Large intestine (tissue), 12 donors: ENCODE measurements at places on chromosomes 5 and 9. TPM values are rescaled to one million over a fixed set of nuclear protein-coding genes. Genes with fewer than 3 reads are reported as not detected.

DNA sequence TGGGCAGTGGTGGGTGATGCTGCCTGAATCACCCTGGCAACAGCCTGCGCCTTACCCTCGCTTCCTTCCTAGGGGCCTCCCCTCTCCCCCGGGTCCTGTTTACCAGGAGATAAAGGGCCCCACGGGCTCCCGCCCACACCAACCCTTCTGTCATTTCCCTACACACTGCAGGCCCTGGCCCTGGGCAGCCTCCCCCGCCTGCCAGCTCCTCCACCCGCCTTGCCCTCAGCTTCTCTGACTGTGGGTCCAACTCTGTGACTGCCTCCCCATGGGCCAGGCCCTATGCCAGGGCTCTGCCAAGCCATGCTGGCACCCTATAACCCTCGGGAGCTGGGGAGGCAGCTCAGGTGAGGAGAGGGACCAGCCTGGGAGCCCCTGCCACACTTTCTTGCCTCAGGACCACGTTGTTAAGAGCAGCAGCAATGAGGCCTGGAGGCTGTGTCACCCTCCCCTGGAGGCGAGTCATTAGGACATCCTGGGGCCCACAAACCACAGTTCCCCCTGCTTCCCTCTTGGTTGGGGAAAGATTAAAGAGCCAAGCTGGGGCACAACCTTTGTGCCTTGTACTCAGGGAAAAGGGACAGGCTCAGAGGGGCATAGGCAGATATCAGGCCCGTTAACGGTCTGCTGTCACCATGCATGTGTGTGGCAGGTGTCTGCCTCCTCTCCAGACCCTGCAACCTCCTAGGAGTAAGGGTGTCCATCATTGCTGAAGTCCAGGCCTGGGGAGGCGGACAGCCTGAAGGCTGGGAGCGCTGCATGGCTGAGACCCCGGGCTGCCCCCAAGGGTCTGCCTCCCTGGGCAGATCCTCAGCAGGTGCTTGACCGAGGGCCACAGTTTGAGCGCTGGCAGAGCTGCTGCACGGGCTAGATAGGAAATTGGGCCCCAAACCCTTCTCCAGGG is 2.8 kb downstream of the MGAT4B start:
- peaks cover 35% of the 10 kb centered on the region for H3K4me1 ChIP-seq
- H3K27me3 ChIP-seq: no peaks in the 10 kb centered on the region
- no peak for DNase-seq
- peaks cover 32% of the 10 kb centered on the region for H3K36me3 ChIP-seq

- DNase-seq: no peak
- no peaks in the 10 kb centered on the region for H3K4me1 ChIP-seq
- no peaks in the 10 kb centered on the region for H3K27me3 ChIP-seq
- no peaks in the 10 kb centered on the region for H3K36me3 ChIP-seq
These were observed 64.5 kb downstream of the NSUN2 start for GRCh38 chr5:6568383-6568782.

GRCh38 chr9:17757816-17758215 is 178.9 kb downstream of the SH3GL2 start:
- H3K36me3 ChIP-seq: no peaks in the 10 kb centered on the region
- H3K27me3 ChIP-seq: no peaks in the 10 kb centered on the region
- no peak overlapping the region for H3K27ac ChIP-seq
- no peak for DNase-seq
- H3K4me1 ChIP-seq: no peaks in the 10 kb centered on the region

DNA sequence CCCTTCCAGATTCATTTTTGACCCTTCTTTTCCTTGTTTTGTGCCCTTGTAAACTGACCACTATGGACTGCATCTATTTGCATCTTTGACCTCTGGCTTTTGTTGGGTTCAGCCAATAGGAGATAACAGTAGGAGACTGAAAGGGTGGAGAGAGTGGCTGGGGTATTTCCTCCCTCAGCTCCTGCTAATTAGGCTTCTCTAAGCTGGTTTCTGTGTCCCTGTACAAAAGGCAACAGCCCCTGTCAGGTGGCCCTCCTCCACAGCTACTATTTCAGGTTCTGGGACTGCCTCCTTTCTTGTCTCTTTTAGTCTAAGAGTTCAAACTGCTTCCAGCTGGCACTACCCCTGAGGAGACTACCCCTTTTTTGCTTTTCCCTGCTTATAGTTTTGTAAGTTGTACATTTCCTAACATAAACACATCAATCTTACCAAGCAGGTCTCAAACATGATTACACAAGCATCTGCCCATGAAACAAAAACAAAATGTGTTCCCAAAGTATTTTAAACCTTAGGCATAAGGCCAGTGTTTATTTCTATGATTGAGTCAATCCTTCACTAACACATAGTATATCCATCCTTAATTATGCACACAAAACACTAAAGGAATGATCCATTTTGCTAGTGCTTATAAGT is 262.0 kb upstream of the TRPM3 start:
- no peaks in the 10 kb centered on the region for H3K4me1 ChIP-seq
- no peaks in the 10 kb centered on the region for H3K36me3 ChIP-seq
- no peak overlapping the region for H3K27ac ChIP-seq
- no peaks in the 10 kb centered on the region for H3K27me3 ChIP-seq
- no peak for DNase-seq

DNA sequence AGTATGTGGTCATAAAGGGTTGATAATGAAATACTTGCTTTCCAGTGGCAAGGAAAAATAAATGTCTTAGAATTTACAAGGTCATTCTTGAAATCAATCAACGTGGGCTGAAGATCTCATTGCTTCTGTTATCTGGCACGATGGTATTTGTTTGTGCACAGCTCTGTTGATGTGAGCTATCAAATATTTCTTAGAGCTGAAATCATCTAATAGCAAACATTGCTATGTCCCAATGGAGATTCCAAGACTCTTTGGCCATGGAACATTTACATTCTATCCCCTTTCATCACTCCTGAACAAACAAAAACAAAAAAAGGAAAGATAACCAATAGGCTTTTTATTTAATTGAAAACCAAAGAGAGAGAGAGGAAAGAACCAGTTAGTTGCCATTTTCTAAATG is 111.5 kb upstream of the CCDC152 start:
- H3K27me3 ChIP-seq: no peaks in the 10 kb centered on the region
- DNase-seq: no peak
- H3K4me3 ChIP-seq: no peak overlapping the region
- H3K4me1 ChIP-seq: no peaks in the 10 kb centered on the region
- no peaks in the 10 kb centered on the region for H3K36me3 ChIP-seq

DNA sequence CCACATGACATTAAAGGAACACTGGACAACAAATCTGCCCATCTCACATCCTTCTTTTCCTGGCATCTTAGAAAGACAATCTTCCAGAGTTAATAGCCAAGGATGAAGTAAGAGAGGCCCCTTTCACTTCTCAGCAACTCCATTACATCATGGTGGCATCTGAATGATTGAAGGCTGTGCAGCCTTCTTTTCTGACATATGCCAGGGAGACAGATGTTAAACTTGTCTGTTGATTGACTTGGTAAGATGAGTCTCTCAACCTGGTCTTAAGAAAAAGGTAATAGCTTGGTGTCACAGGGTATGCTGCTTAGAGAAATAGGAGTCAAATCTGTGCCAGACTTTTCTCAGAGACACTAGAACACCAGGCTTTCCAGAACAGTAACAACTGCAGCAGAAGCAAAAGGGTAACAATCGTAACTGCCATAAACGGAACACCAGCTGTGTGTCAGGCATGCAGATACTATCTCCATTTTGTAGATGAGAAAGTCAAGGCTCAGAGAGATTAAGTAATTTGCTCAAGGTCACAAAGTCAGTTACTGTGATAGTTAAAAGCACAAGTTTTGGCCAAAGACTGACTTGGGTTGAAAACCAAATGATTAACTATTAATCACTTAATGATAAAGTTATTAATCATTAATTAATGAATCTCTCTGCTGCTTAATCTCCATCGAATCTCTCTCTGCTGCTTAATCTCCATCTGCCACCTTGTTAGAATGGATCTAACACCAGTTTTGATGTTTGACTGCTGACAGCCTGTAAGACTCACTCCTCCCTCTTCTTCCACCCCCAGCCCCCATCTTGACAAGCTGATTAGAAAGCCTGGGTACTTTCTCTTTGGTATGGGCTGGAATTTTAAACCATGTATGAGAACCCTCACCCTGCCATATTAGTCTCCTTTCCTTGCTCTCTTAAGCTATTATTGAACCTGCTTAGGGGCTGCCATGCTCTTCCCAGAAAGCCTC is 353.5 kb downstream of the ENC1 start:
- H3K4me3 ChIP-seq: no peak overlapping the region
- H3K27me3 ChIP-seq: no peaks in the 10 kb centered on the region
- H3K27ac ChIP-seq: no peak overlapping the region
- no peak for DNase-seq
- H3K4me1 ChIP-seq: no peaks in the 10 kb centered on the region

GRCh38 chr5:83472508-83473345 is 1.2 kb downstream of the VCAN start:
- peaks cover 34% of the 10 kb centered on the region for H3K4me1 ChIP-seq
- no peak for DNase-seq
- peaks cover 27% of the 10 kb centered on the region for H3K27me3 ChIP-seq
- peak overlapping the region; percentile 48 for H3K4me3 ChIP-seq
- H3K27ac ChIP-seq: peak overlapping the region; percentile 50

GRCh38 chr9:132627106-132627505 is 42.7 kb downstream of the DDX31 start:
- no peaks in the 10 kb centered on the region for H3K4me1 ChIP-seq
- H3K36me3 ChIP-seq: peaks cover 57% of the 10 kb centered on the region
- H3K27ac ChIP-seq: no peak overlapping the region
- no peak overlapping the region for H3K4me3 ChIP-seq
- no peaks in the 10 kb centered on the region for H3K27me3 ChIP-seq
- no peak for DNase-seq

DNA sequence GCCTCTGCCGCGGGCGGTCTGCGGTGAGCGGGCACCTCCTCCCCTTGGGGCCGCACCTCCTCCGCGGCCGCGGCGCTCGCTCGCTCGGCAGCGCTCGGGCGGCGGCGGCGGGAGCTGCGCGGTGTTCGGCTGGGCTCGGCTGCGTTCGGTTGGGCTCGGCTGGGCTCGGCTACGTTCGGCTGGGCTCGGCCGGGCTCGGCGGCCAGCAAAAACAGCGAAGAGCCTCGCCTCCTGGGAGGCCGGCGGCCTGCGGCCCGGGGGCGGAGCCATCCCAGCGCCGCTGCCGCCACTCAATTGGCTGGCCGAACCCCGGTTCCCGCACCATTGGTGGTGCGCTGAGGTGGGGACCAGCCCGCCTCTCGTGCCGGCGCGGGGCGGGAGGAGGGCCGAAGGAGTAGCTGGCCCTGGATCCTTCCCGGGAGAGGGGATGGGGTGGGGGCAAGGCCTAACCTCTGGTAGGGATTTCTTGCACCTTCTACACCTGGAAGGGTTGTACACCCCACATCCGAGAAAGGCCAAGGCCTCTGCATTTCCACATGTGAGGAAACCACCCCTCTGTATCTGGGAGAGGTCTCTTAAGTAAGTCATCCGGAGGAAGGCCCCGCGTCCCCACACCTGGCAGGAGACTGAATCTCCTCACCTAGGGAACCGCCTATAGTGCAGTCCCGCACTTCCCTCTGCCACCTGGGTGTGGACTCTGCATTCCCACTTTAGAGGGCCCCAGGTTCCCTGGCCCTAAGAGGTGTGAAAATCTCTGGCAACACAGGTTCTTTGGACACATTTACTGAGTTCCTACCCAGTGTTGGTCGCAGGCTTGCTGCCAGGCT is at the start of gene ENHO:
Gene ENHO, minus strand, starts transcription at position 20 of the 827 bp plus-strand sequence. CDS start 1,295 bp downstream, outside the sequence.
- H3K27ac ChIP-seq: no peak within 1 kb of the TSS
- no peaks in the 10 kb centered on the region for H3K36me3 ChIP-seq
- peak; percentile 95 for DNase-seq

DNA sequence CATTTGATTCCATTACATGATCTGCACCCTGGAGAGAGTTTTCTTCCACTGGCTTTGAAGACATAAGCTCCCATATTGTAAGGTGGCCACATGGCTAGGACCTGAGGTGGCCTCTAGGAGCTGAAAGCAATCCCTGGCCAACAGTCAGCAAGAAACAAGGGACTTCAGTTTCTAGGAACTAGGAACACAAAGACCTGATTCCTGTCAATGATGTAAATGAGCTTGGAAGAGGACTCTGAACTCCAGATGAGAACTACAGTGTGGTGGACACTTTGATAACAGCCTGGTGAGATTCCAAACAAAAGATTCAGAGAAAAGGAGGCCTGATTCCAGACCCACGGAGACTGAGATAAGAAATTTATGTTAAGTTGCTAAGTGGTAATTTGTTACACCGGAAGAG is 129.0 kb downstream of the MCTP1 start:
- DNase-seq: no peak
- H3K4me3 ChIP-seq: no peak overlapping the region
- no peaks in the 10 kb centered on the region for H3K4me1 ChIP-seq
- no peak overlapping the region for H3K27ac ChIP-seq
- H3K36me3 ChIP-seq: no peaks in the 10 kb centered on the region

DNA sequence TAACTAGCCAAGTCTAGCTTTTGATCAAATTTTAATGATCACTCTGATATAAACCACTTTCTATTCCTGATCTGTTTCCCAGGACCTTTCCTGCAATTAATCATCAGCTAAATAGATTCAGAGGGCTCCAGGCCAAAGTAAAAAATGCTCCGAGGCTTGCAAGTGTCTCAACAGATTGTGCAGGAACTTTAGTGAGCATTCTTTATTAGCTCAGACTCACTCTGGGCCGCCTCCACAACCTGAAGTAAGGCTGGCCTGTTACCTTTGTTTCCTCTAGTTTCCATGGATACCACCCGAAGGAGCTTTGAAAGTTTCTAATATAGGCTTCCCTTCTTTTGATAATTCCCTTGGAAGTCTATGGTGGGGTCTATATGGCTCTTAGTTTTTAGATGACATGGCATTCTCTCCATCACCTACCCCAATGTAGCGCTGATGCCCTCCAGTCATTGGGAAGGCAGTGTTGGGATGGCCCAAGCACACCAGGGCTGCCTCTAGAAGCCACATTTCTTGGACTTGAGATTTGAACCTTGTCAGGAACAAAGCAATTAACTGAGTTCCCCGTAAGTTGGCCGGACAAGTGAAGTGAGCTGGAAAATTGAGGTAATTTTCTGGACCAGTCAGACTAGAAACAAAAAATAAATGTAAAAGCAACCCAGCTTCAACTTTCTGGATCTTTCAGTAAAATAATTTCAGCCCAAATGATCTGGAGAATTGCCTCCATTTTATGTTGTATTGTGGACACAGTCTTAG is 97.6 kb upstream of the LHFPL2 start:
- H3K4me1 ChIP-seq: no peaks in the 10 kb centered on the region
- no peak overlapping the region for H3K4me3 ChIP-seq
- no peak for DNase-seq
- H3K27me3 ChIP-seq: no peaks in the 10 kb centered on the region

- peak overlapping the region; percentile 100 for H3K27ac ChIP-seq
- no peaks in the 10 kb centered on the region for H3K36me3 ChIP-seq
- H3K27me3 ChIP-seq: no peaks in the 10 kb centered on the region
- H3K4me3 ChIP-seq: peak overlapping the region; percentile 95
These were observed 551 bp upstream of the CAAP1 start for GRCh38 chr9:26893030-26893676.

DNA sequence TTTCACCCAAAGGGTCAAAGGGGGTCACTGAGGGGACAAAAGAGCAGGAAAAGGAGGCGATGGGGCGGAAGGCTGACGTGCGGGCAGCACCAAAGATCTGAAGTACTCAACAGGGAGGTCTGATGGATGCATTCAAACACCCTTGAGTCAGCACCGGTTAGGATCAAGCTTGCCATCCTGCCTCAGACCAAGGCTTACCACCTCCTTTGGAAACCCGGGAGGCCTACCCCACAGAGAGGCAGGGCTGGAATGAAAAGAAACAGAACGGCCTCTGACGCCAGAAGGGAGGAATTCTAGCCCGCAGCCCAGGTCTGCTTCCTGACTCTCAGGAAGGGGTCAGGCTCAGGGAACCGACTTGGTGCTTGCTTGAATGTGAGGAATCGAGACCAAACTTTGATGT is 125.6 kb downstream of the PAPPA start:
- DNase-seq: no peak
- no peaks in the 10 kb centered on the region for H3K4me1 ChIP-seq
- no peak overlapping the region for H3K4me3 ChIP-seq
- H3K36me3 ChIP-seq: no peaks in the 10 kb centered on the region

FAM193B gene
- 76.8 TPM for polyA plus RNA-seq

F2RL2 gene
- 5.4 TPM for polyA plus RNA-seq

FAM78A gene
- 2.3 TPM for polyA plus RNA-seq
